ENCODE measurements at places on chromosomes 1 and 21.

- no peak for DNase-seq
These were observed 110.6 kb upstream of the ADAMTS5 start for GRCh38 chr21:27077501-27077900.

DNA sequence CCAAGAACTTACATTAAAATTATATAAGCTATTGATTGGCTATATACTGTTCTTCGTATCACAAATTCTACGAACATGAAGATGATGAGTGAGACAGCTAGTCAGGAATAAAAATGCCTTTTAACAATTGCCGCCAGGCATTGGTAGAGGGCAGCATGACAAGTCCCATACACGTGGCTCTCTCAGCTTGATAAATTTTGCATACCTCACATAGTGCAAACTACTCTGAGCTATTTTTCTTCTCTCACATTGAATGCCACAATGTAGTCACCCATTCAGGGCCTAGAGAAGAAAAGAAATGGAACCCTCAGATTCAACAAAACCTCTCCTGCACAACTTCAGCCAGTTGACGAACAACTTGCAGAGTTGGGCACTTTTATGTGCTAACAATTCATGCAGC is 27.0 kb upstream of the FMO2 start:
- no peak for DNase-seq

DNA sequence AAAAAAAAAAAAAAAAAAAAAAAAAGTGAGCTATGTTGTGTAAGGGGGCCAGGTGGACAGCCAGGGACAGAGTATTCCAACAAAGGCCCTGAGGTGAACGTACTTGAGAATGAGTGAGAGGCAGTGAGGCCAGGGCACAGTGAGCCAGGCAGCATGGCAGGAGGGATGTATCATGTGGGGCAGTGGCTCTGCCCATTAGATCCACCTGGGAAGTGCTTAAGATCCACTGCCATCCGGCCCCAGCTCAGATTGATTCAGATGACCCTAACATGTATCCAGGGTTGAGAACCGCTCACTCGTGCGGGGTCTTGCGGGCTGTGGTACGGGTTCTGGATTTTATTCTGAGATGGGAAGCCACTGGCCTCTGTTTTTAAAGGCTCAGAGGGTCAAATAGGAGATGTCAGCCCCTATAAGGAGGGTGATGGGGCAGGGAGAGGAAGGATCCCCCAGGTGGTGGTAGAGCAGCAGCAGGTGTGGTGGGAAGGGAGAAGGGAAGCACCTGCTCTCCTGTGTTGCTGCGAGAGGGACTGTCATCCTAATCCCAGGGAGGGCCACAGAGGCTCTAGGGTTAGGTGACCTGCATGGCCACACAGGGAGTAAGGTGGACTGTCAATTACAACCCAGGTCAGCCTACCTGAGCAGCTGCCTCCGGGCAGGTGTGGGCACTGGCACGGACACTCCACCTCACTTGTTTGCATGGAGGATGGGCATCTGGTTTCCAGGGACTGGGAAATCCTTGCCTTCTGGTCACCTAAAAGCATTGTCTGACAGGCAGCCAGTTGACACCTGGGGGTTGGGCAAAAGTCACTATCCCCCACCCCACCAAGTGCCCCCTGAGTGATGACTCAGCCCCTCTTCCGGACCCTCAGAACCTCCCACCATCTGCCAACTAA is 31.6 kb downstream of the CDK18 start:
- DNase-seq: no peak

- no peak for DNase-seq
These were observed 115.0 kb upstream of the GRIK3 start for GRCh38 chr1:37149296-37149695.

GRCh38 chr21:24093032-24093431 is 1514.2 kb downstream of the MRPL39 start:
- DNase-seq: no peak

DNA sequence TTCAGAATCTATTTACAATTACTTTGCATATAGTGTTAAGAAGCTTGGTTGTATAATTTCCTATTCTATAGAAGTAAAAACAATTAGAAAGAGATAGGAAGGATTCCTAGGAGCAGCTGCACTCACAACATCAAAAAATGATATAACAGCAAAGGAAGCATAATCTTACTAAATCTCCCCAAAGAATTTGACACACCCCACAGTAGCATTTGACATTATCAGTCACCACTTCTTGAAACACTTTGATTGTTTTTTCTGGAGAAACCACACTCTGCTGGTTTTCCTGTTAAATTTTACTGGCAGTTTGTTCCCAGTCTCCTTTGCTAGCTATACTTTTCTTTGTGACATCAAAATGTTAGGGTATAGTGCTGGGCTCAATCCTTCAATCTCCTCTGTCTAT is 100.8 kb upstream of the KIAA1614 start:
- no peak for DNase-seq

- DNase-seq: no peak
These were observed 8.6 kb upstream of the PARS2 start for GRCh38 chr1:54772951-54773350.
